ENCODE measurements at places on chromosomes 5 and 9.

- no peak overlapping the region for H3K4me3 ChIP-seq
- no peak for DNase-seq
- no peaks in the 10 kb centered on the region for H3K27me3 ChIP-seq
- H3K36me3 ChIP-seq = no peaks in the 10 kb centered on the region
Observed at GRCh38 chr5:51838459-51838858, 455.2 kb downstream of the ISL1 start.

DNA sequence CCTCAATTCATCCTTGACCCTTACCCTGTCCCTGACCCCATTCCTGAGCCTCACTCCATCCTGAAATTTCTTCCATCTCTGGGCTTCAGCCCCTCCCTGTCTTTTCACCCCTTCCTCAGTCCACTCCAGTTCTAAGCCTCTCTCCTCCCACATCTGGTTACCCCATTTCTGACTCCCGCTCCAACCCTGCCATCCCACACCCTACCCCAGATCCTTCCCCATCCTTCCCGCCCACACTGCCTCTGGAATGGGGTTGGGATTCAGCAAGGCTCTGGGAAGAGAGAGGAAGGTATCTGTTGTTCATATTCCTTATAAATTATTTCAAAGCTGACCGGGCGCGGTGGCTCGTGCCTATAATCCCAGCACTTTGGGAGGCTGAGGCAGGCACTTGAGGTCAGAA lies 29.9 kb upstream of the MVB12B start:
- H3K36me3 ChIP-seq = no peaks in the 10 kb centered on the region
- H3K4me1 ChIP-seq = no peaks in the 10 kb centered on the region
- no peak for DNase-seq

- H3K27ac ChIP-seq = no peak overlapping the region
- H3K36me3 ChIP-seq = no peaks in the 10 kb centered on the region
- H3K27me3 ChIP-seq = no peaks in the 10 kb centered on the region
- H3K4me1 ChIP-seq = no peaks in the 10 kb centered on the region
- DNase-seq = no peak
Observed at GRCh38 chr5:129077433-129078075, 17.0 kb upstream of the ISOC1 start.

GRCh38 chr5:81767938-81768337 lies 17.0 kb upstream of the SSBP2 start:
- H3K36me3 ChIP-seq = no peaks in the 10 kb centered on the region
- H3K4me3 ChIP-seq = no peak overlapping the region
- no peaks in the 10 kb centered on the region for H3K27me3 ChIP-seq
- H3K4me1 ChIP-seq = no peaks in the 10 kb centered on the region
- no peak overlapping the region for H3K27ac ChIP-seq

DNA sequence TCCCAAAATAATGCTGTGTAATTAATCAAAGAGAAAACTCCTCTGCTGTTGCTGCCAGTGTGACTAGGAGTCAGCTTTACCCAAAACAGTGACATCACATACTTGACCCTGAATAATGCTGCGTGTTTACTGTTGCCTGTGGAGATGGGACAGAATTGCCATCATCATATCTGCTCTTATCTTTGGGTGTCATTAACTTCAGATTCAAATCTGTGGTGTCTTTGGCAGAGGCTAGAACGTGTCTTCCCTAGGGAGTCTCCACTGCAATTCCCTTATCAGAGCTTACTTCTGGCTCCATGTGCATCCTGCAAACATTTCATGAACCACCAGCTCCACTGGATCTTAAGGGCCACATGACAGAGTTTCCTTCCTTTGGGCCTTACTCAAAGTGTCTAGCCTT lies 88.9 kb upstream of the MRPS30 start:
- no peak overlapping the region for H3K4me3 ChIP-seq
- H3K36me3 ChIP-seq = no peaks in the 10 kb centered on the region
- DNase-seq = no peak
- no peaks in the 10 kb centered on the region for H3K4me1 ChIP-seq
- no peak overlapping the region for H3K27ac ChIP-seq

DNA sequence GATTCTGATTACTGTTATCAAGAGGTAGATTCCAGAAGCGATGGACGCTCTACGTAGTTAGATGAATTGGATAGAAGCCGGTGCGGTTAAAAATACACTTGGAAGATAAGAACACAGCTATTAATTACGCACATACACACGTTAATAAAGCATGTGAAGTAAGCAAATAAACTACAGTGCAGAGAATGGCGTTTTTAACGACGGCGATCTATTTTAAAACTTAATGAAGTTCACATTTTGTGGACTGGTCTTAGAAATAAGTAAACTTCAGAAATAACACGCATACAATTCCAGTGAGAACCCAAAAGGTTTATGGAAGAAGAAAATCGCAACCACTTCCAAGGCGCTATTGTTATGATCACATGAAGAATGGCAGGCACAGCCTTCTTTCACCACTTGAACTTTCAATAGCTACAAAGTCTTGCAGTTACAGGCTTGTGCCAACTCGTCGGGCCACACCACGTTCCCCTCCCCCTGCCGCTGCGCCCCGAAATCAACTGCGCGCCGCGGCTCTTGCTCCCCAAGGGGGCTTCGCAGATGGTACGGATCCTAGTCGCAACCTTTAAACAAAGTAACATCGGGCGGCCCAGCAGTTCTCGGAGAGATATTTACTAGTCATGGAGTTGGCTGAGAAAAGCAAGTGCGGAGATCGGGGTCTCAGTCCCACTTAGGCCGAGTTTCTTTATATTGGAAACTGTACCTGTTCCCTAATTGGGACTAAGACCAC lies 866 bp upstream of the SEMA6A start:
- DNase-seq = no peak
- no peak overlapping the region for H3K27ac ChIP-seq
- peaks cover 23% of the 10 kb centered on the region for H3K4me1 ChIP-seq
- peaks cover 45% of the 10 kb centered on the region for H3K27me3 ChIP-seq
- no peaks in the 10 kb centered on the region for H3K36me3 ChIP-seq

DNA sequence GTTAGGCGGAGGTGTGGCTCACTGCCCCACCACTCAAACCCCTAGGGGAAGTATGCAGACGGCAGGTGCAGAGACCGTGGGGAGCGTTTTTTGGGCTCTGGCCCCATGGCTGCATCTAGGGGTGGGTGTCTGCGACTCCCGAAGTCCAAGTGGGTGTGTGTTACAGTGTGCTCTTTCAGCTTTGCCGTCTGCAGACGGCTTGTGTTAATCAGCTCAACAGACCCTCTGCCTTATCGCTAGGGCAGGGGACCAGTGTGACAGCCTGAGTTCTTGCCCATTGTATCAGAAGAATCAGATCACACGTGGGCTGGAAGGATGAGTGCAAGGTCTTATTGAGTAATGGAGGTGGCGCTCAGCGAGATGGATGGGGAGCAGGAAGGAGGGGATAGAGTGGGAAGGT lies 162.8 kb downstream of the ENC1 start:
- H3K4me1 ChIP-seq = no peaks in the 10 kb centered on the region
- H3K36me3 ChIP-seq = no peaks in the 10 kb centered on the region
